ENCODE measurements at places on chromosomes 3 and 15.

- DNase-seq = no peak
These were observed 22.5 kb downstream of the KIF7 start for GRCh38 chr15:89632563-89633430.

GRCh38 chr3:106007512-106007911 lies 138.7 kb upstream of the CBLB start:
- DNase-seq = no peak

DNA sequence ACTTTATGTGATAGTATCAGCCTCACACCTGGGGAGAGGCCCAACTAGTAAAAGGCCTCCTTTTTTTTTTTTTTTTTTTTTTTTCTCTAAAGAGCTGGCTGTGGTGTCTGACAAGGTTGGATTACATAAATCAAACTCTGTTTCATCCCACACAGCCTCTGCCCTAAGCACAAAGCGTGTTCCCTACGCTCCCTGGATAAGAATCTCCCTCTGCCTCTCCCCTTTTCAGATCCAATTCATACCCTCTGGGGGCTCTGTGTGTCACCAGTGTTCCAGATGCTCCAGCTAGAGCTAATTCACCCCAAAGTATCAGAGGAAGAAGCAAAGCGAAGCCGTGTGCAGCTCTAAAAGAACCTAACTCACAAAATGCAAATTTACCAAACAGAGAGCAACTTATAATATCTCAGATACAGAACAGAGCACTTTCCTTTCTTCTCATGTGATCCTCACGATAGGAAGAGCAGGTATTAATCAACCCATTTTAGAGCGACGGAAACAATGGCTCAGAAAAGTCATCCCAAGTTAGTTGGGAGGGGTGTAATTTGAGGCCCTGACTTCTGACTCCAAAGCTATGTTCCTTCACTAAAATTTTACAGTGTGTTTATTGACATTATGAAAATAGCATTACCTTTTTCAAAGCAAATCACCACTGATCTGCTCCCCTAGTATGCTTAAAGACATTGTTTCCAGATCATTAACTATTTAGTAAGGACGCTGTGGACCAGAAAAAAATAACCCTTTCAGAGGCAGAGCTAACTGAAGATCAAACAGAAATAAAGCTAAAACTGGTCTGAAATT lies 12.4 kb downstream of the BMF start:
- DNase-seq = no peak

DNA sequence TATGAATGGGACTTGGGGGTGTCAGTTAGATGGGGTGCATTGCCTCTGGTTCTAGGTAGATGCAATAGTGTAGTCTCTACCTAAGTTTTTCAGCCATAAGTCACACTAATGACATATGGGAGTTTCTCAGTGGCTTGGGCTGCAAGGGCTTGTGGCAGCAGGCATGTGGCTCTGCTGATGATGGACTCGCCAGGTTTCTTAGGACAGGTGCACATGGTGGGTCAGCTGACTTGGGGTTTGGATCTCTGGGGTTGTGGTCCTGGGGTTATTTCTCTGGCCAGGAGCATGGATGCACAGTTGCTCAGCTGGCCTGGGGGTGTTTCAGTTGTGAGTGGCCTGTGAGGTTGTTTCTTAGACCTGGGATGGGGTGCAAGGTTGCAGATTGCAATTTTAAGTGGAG lies 120.0 kb upstream of the DCBLD2 start:
- DNase-seq = no peak

GRCh38 chr15:90264671-90265070 lies 801 bp upstream of the NGRN start:
- DNase-seq = no peak

All from stimulated activated CD8-positive, alpha-beta memory T cell treated with anti-CD3 and anti-CD28 coated beads, Interleukin-12 subunit alpha, Interleukin-12 subunit beta, amount 100 ng/mL, for 4 hours (primary cell).